ENCODE measurements at places on chromosomes 7 and 10.

- DNase-seq: no peak
Observed at GRCh38 chr10:13515467-13515866, 13.3 kb downstream of the BEND7 start.

DNA sequence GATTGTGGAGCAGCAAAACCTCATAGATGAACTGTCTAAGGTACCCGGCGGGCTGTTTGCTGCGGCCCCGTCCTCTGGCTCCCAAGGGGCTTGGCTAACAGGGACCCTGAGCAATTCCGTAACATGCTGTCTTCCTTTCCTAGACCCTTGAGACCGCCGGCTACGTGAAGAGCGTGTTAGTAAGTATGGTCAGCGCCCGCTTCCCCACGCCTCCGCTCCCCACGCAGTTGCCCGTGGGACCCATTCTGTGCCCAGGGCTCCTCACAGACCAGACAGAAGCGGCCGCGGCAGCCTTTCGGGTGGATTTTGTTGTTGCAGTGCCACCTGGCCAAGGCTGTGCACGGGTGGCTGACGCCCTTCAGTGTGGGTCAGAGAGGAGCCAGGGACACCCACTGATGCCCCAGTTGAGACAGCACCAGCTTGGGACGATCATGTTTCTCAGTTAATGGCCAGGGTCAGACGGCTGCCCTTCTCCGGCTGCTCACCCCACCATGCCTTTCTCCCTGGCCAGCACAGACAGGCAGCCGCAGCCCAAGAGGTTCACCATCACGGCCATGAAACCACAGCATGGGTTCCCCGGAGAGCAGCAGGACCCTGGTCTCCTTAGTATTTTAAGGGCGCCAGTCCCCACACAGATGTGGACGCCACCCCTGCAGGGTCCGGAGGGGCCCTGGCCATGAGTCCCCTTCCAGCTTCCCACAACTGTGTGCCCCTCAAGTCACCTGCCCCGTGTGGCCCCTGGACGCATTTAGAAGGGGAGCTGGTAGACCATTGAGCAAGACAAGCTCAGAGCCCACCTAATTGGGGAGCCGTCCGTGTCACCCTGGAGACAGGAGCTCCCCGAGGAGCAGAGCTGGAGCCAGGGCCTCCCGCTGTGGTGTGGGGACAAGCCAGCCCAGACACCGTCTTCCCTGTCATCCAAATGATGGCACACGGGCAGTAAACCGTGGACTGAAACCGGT, 49.4 kb upstream of the DPYSL4 start:
- no peak for DNase-seq

GRCh38 chr10:91391920-91392319, 18.2 kb upstream of the HECTD2 start:
- DNase-seq: no peak

DNA sequence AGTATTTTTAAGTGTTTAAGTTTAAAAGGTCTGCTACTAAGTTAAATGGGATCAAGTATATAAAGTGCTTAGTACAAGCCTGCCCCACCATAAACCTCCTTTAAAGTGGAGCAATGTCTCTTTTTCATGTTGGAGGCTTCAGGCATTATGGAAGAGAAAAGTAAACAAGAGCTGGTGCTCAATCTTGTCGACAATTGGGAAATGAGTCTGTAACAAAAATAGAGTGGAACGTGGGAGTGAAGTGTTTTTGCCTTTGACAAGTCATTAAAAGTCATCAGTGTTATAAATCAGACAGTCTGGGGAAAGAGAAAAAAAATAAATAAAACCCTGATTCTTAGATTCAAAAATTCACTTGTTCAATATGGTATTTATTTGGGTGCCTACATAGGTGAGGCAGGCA, 44.7 kb downstream of the DNAJC12 start:
- no peak for DNase-seq

- no peak for DNase-seq
Observed at GRCh38 chr10:83289373-83289772, 849.9 kb upstream of the GHITM start.

- DNase-seq: no peak
Observed at GRCh38 chr10:96509017-96509641, 4.6 kb downstream of the TLL2 start.

GRCh38 chr10:69025370-69025896, 36.8 kb downstream of the KIFBP start:
- DNase-seq: no peak

GRCh38 chr10:90051053-90051452, 349.7 kb downstream of the KIF20B start:
- no peak for DNase-seq

- no peak for DNase-seq
Observed at GRCh38 chr7:128164955-128165670, 76.0 kb upstream of the LEP start.

DNA sequence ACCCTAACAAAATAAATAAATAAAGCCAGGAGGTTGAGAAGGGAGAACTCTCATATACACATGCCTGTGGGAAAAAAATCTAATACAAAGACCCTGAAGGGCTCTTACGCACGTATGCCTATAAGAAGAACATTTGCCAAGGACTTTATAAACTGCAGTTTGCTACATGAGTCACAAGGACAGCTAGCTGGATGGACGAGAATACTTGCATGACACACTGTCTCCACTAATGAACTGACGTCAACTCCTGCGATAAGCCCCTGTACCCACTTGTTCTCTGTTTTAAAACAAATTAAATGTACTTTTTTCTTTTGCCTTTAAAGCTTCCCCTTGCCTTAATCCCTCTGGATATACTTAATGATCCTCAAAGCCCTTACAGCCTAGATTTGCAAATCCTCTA, 374.6 kb upstream of the GHITM start:
- no peak for DNase-seq

DNA sequence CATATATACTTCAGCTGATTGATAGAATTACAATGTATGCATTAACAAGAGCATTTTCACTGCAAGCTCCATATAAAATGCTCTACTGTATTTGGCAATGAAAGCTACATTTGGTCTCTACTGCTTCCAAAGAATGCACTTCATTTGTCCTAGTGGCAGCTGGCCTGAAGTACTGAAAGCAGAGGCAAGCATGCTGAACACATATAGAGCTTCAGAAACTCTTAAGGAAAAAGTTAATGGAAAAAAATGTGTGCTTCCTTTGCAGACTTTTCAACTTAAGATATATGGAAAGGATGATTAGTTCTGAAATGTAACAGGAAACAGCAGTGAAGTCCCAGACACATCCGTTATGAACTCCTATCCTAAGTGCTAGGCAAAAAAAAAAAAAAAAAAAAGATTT, 537.1 kb upstream of the POM121L12 start:
- DNase-seq: no peak

- DNase-seq: no peak
Observed at GRCh38 chr7:130913639-130914553, 179.9 kb upstream of the KLF14 start.

- DNase-seq: no peak
Observed at GRCh38 chr7:4836206-4836661, 25.6 kb downstream of the PAPOLB start.

GRCh38 chr10:124629415-124629814, 114.8 kb downstream of the FAM53B start:
- DNase-seq: no peak

DNA sequence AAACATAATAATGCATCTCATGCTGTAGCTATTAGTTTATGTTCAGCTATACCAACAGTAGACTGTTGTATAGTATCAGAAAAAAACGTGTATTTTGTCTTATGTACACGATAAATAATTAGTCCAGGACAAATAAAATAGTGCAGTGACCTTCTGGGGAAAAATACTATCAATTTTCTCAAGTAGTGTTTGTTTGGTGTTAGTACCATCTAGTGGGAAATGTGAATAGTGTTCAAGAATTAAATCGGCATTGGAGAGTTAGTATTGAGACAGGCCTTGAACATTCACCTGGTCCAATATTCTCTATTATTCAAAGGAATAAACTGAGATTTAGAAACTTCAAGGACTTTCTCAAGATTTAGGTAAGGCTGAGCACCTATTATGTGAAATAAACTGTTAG, 21.7 kb upstream of the OR2A5 start:
- DNase-seq: no peak

DNA sequence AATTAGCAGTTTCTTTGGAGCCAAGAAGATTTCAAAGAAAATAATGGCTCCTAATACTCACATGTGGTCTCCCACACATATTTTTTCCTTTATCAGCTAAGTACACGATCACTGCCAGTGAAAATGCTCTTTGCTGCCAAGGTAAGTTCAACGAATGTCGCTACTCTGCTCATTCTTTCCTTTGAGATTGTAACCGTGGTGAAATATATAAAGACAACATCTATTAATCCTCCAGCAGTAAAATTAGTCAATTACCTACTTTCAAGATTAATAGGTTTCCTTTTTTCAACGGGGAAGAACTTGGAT, 672.2 kb downstream of the GATA3 start:
- no peak for DNase-seq

DNA sequence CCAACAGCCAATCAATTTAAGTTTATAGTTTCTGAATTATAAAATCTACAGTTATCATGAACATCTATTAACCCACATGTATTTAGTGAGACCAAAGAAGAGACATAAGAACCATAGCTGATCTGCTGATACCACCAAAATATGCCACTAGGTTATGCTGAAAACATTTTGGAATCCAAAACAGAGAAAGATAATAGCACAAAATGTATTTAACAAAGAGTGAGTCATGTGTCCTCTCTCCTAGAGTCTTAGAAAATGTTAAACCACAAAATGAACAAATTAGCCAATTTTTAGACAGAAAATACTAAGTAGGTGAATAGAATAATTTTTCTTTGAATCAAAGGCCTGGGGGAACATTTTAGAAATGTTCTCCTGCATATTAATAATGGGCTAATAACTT, 527.5 kb downstream of the GPAM start:
- no peak for DNase-seq

GRCh38 chr10:127150136-127150535, 46.3 kb downstream of the INSYN2A start:
- DNase-seq: no peak

GRCh38 chr7:91379236-91379635, 115.0 kb downstream of the FZD1 start:
- DNase-seq: no peak

DNA sequence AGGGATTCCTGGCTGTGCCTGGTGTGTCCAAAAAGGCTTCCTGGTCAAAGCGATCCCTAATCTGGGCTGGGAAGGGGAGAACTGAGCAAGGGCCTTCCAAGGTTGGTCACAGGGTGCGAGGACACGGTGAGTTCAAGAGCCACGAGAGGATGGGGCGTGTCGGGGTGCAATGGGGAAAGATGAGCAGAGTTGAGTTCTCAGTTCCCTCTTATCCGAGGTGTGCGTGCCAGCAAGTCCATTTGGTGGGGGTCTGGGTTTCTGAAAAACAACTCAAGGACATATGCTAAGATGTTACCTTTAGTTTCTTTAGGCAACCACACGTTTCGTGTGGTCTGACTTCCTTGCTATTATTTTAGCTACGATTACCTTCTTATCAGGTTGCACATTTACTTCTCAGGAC, 1.3 kb downstream of the ZNF775 start:
- DNase-seq: no peak

- DNase-seq: no peak
Observed at GRCh38 chr10:127679642-127680255, 57.2 kb upstream of the FOXI2 start.

GRCh38 chr10:71076473-71077142, 135.8 kb upstream of the UNC5B start:
- no peak for DNase-seq

DNA sequence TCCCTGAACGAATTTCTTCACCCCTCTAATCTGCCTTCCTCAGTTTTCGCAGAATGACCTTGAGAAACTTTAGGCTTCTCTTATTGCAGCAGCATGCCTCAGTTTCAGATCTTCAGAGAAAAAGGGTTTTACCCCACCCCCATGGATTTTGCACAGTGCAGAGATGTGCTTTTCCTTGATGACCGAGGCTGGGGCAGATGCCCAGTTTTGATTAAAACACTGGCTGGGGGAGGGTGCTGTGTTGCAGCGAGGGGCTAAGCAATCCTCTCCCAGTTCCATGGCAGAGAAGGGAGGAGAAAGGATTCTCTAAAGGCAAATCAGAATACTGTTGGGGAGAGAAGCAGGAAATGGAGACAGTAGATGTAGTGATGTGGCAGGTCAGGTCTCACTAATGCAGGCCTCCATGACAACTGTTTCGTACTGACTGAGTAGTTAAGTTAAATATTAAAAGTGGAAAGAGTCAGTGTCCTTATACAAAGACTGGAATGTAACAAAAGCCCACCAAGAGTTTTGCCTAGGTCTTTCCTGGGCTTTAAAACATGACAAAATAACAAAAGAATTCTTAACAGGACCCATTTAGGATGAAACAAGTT, 50.8 kb upstream of the PDZD8 start:
- no peak for DNase-seq

GRCh38 chr10:97612386-97612785, 20.9 kb downstream of the MORN4 start:
- DNase-seq: peak; percentile 5

DNA sequence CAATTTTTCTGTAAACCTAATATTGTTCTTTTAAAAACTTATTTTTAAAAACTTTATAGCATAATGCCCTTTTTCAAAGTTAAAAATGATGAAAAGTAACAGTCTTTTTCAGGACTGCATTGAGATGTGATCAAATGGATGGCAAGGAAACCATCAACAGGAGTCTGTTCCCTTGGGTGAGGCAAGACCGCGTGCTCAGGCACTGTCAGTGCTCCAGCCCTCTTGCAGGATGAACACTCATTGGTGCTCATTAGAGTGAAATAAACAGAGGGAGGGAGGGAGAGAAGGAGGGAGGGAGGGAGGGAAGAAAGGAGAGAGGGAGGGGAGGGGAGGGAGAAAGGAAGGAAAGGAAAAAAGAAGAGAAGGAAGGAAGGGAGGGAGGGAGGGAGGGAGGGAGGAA, 145.7 kb upstream of the CHST15 start:
- DNase-seq: no peak

GRCh38 chr10:102230264-102230860, 4.3 kb downstream of the ELOVL3 start:
- DNase-seq: no peak

GRCh38 chr10:120181154-120181553, 275.9 kb upstream of the PLPP4 start:
- DNase-seq: no peak

DNA sequence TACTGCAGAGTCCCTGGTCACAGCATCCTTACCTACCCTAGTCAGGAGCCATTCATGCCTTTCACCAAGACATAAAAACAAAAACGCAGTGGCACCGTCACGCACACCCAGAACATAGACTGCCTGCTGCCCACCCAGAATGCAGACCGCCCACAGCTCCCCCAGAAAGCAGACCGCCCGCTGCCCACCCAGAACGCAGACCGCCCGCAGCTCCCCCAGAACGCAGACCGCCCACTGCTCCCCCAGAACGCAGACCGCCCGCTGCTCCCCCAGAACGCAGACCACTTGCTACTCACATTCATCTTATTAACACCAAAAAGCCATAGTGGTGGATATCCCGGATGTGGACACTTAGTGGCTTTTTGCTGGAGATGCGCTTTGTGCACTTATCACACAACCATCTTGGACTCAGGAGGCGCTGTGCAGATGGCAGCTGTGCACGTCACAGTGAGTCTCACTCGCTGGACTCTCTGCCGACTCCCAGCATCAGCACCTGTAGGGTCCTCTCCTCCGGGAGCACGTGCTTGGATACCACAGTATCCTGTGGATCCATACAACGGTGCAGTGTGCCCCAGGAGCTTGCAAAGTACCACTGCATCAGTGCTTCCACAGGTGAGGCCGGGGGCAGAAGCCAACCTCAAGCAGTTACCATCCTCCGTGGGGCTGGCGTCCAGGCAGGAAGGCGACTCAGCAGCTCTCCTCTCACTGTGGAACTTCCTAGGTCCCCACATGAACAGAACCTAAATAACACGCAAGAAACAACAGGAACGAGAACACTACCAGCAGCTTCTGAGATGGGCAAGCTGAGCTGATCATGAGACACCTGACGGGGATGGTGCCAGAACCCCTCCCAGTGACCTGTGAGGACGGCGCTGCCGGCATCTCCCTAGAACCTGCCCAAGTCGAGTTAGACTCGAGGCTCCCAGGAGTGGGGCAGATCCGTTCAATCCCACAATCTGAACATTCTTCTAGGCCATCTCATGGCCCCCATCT, 161.0 kb downstream of the DIP2C start:
- no peak for DNase-seq
